Mammary epithelial cell (primary cell): ENCODE measurements at places on chromosomes 16 and 17.

GRCh38 chr16:21637032-21637968 is 15.1 kb downstream of the IGSF6 start:
- no peak for DNase-seq

DNA sequence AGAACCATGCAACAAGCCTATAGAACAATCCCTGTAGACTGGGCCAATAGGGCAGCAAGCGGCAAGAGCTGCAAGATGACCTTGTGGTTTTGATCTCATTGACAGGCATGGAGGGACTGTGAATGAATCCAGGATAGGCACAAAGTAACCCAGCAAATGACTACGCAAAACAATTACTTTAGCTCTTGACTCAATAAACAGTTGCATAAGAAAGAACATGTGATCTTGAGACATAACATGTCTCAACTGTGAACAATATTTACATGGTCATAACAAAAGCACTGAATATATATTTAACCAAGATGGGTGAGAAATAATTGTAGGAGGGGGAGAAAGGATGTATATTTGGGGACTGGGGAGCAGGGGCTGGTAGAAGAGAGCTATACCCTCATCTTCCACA is 313.7 kb upstream of the CDH5 start:
- DNase-seq = no peak

DNA sequence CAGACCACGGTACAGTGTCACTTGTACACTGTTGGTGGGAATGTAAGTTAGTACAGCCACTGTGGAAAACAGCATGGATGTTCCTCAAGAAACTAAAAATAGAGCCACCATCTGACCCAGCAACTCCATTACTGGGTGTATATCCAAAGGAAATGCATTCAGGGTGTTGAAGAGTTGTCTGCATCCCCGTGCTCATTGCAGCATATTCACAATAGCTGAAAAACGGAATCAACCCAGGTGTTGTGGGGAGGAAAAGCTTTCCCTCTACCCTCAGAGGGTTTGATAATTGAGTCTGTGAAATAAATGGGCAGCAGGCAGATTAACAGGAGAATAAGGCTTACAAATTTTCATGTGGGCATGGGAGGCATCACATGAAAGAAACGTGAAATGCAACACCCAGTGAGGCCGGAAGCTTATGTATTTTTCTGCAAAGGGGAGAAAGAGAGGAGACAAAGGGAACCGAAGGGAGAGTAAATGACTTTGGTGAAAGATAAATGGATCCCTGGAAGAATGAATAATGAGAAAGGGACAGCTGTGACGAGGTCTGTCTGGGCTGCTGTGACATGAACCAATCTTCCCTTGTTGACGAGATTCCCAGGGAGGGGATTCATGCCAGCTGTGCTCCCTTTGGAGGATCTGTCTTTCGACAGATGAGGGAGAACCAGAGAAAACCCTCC is 106.2 kb downstream of the KCNJ12 start:
- DNase-seq = no peak

DNA sequence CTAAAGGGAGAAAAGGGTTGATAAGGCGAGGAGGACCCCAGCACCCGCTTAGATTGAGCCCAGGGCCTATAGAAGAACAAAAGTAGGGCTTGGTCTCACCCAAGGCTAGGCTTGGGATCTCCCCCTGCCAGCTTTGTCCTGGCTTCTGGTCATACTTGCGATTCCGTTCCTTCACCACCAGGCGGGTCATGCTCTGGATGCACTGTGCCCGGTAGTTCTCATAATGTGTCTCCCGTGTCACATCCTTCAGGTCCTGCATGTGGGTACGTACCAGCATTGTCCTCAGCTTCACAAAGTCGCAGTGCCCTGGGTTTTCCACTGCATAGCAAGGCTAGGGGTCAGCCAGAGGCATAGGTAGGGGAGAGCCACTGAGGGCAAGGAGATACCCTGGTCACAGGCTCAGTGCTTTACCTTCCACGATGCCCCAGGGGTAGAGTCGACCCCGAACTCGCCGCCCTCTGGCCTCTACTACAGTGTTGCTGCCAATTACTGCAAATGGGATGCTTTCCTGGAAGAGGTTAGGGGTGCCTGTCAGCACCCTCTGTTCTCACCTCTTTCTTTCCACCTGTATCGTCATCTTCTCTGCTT is 6.5 kb upstream of the MTMR4 start:
- DNase-seq = no peak

- no peak for DNase-seq
These were observed 489.0 kb downstream of the NPIPA7 start for GRCh38 chr16:16867973-16868372.

DNA sequence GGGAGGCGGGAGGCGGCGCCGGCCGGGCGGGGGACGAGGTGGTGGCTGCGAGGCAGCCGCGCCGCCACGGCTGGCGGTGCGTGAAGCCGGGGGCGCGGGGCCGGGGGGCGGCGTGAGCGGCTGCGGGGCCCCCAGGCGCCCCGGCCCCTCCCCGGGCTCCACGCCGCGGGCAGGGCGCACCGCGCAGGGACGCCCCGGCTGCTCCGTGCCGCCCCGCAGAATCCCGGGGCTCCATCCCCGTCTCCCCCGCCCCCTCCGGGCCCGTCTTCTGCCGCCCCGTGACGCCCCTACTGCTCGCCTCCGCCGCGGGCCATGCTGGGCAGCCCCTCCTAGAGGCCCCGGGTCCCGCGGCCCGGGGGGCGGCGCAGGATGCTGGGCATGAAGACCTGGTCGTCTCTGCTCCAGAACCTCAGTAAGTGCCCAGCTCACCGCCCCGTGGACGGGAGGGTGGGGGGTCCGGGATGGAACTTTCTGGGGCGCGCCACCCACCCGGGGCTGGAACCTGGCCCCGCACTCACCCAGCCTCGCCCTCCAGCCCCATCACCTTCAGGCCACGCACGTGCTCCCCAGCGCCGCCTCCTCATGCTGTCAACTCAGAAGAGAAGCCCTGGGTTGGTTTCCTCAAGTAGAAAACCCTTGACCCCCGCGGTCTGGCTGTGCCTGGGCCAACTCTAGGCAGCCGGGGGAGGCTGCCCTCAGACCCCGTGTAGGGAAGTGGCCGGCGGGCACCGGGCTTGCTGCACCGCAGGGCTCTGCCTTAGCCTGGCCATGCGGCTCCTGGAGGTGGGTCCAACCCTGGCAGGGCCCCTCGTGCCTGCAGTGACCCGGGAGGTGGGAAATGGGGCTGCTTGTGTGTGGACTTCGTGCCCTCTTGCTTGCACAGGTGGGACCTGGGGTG is 150.2 kb upstream of the GSE1 start:
- no peak for DNase-seq

DNA sequence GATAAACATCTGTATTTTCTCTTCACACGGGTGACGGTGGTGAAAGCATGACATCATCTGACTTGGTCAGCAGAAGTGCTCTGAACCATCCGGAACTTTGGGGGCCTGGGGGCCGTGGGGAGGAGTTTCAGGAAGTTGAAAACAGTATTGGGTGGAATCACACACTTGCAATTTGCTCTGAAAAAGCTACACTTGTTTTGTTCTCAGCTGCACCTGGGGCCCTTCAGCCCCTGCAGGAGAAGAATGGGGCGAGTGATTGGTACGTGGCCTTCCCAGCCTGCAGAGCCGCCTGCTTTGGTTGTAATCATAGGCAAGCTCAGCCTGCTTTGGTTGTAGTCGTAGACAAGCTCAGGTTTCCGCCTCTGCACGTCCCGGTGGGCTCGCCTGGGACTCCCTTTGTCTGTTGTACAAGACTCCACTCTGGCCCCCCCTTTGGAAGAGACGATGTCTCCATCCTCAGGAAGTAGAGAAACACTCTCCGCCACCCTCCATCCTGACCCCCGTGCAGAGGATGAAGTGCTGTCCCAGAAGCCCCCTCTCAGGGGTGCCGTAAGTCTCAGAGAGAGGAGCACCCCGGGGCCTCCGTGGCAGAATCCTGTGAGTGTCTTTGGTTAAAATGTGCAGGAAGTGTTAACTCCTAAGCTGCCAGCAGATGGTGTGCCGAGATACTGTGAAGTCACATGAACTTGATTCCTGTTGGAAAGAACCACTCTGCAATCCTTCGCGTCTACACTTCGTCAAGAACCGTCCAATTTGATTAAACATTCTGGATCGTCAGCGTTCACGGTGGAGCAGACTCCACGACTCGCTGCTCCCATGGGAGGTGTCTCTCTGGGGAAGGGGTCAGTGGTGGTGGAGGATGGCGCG is 5.4 kb downstream of the BANP start:
- DNase-seq = no peak

- peak; percentile 60 for DNase-seq
These were observed 310.6 kb downstream of the SEC14L1 start for GRCh38 chr17:77451245-77451893.

GRCh38 chr16:66007717-66008116 is 358.8 kb upstream of the CDH5 start:
- DNase-seq = no peak

- DNase-seq = no peak
These were observed 105.4 kb upstream of the RBFOX1 start for GRCh38 chr16:7227229-7227721.

- no peak for DNase-seq
These were observed 13.9 kb downstream of the RECQL5 start for GRCh38 chr17:75652934-75653549.

GRCh38 chr17:60525328-60525684 is 736 bp downstream of the APPBP2 start:
- DNase-seq = peak; percentile 31

DNA sequence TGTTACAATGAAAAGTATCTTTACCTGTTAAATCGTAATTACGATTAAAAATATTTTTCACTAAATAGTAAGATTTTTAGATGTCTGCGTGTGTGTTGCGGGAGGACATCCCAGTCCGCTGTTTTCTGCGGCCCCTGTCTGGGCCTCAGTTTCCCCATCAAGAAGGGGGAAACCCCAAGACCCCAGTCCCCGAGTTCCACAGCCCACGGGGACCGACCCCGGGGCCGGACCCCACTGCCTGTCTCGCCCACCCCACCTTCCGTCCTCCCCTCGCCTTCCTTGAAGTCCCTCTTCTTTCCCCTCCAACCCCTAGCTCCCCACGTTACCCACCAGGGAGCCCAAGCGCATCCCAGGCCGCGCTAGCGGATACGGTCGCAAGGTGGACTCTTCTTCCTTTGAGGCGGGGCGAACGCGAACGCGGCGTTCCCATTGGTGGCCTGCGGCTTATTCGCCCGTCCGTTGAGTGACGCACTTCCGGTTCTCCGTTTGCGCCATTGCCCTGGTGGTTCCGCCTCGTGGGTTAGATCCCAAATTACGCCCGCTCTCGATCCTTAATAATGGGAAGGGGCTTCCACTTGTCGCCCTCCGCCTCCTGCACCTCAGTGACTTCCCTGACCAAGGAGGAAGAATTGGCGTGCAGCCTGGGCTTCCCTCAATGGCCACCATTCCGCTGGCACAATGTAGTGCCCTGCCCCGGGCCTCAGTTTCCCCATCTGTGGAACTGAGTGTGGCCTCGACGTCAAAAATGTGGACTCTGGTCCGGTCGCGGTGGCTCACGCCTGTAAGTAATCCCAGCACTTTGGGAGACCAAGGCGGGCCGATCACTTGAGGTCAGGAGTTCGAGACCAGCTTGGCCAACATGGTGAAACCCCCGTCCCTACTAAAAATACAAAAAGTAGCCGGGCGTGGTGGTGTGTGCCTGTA is at the start of gene NSMCE1:
Gene NSMCE1, minus strand, starts transcription at position 397 of the 924 bp plus-strand sequence. CDS start 11,202 bp downstream, outside the sequence.
- DNase-seq = peak; percentile 91

GRCh38 chr16:53996961-53997360 is 289.6 kb downstream of the IRX3 start:
- no peak for DNase-seq

- no peak for DNase-seq
These were observed 18.4 kb downstream of the G6PC1 start for GRCh38 chr17:42918902-42919521.

GRCh38 chr17:63785556-63785955 is 11.6 kb downstream of the DDX42 start:
- peak; percentile 90 for DNase-seq

- peak; percentile 16 for DNase-seq
These were observed 60.5 kb downstream of the NFAT5 start for GRCh38 chr16:69626256-69626655.

DNA sequence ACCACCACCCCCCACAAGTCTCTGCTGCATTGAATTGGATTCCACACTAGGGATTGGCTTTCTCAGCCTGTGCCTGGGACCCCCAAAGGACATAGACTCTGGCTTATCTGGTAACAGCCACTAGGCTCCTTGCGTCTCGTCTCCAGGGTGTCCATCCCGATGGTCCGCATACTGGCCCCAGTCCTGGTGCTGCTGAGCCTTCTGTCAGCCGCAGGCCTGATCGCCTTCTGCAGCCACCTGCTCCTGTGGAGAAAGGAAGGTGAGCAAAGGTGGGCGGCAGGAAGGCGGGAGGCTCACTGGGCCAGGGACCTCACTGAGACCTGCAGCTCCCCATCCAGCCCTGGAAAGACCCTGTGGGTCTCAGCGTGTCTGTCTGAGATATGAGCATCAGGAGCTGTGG is 8.1 kb downstream of the CD300LG start:
- DNase-seq = no peak

DNA sequence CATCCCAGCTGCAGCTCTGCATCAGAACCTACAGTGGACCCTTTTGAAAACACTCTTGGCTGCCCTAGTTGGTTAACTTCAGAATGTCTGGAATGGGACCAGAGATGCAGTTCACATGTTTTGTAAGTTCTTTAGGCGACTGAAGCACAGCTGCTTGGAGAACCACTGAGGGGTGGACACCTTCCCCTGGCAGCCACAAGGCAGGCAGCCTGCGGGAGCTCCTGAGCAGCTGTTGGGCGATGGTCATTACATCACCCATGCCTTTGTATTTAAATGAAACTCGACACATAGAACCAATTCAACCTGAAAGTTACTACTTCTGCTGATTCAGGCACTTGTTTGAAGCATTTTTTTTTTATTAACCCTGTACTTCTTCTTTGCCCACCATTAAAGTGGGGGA is 151.5 kb downstream of the LGALS9B start:
- DNase-seq = no peak

DNA sequence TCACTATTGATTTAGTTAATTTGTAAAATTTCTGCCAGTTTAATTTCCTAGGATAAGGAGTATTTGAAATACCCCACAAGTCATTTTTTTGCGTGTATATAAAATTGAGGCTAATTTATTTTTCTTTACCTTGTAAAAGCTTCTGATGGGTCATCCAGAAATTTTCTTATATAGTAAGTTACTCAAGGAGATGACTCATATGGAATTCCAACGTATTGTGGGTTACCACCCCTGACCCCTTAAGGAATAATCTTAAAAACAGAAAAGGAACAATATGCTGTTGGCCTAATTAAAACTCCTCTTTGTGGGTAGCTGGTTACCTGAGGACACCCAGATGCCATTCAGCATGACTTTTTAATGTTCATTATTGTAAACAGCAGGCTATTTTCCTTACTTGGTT is 13.6 kb downstream of the HEATR6 start:
- peak; percentile 35 for DNase-seq

DNA sequence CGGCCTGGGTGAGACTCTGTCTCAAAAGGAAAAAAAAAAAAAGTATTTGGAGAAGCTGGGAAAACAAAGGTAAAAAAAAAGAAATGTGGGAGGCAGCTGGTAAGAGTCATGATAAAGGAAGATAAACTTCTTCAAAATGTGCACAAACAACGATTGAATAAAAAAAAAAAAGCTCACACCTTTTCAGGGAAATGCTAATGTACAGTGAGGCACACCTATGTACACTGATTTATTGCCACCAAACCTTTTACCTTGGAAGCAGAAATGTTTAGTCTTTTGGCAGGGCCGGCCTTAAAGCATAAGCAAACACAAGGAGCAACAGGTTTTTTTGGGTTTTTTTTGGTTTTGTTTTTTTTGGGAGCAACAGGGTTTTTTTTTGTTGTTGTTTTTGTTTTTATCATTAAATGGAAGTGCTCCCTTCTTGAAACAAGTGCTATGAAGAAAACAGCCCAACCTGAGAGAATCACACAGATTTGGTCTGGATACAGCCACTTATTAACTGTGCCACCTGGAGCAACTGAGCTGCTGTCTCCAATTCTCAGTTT is 29.8 kb upstream of the KCNJ2 start:
- DNase-seq = no peak
